ENCODE measurements at places on chromosomes 3 and 15. TPM values are rescaled to one million over a fixed set of nuclear protein-coding genes. Genes with fewer than 3 reads are reported as not detected.

The PCOLCE2 gene
- not detected for polyA plus RNA-seq

The UBE3A gene
- 117 TPM for polyA plus RNA-seq

The ZIC1 gene
- not detected for polyA plus RNA-seq

The ITPR1 gene
- polyA plus RNA-seq: 8.3 TPM

The STAB1 gene
- not detected for polyA plus RNA-seq

The MOBP gene
- not detected for polyA plus RNA-seq

The TEX9 gene
- 0.75 TPM for polyA plus RNA-seq

The PXYLP1 gene
- 16.9 TPM for polyA plus RNA-seq

The POU1F1 gene
- not detected for polyA plus RNA-seq

The PLOD2 gene
- not detected for polyA plus RNA-seq

The TEX55 gene
- not detected for polyA plus RNA-seq

The ZBBX gene
- polyA plus RNA-seq: not detected

The SLC12A6 gene
- polyA plus RNA-seq: 13.3 TPM

The CCR8 gene
- polyA plus RNA-seq: not detected

The LINGO1 gene
- not detected for polyA plus RNA-seq

The GNAT1 gene
- polyA plus RNA-seq: not detected

The PLIN1 gene
- polyA plus RNA-seq: not detected

The CYP1A2 gene
- polyA plus RNA-seq: not detected

The B3GNT5 gene
- polyA plus RNA-seq: not detected

The CORO2B gene
- polyA plus RNA-seq: not detected

The C2CD4B gene
- polyA plus RNA-seq: not detected

The TM6SF1 gene
- not detected for polyA plus RNA-seq

The MYRIP gene
- polyA plus RNA-seq: 0.08 TPM

The DISP2 gene
- polyA plus RNA-seq: 0.42 TPM

The SERPINI2 gene
- not detected for polyA plus RNA-seq

The ST8SIA2 gene
- not detected for polyA plus RNA-seq

The RARRES1 gene
- polyA plus RNA-seq: not detected

The CNTN3 gene
- not detected for polyA plus RNA-seq

The C15orf61 gene
- 8.3 TPM for polyA plus RNA-seq

The SLC51A gene
- 0.67 TPM for polyA plus RNA-seq

The TBCCD1 gene
- polyA plus RNA-seq: 12.2 TPM

The DMXL2 gene
- 1.7 TPM for polyA plus RNA-seq

The IL12A gene
- polyA plus RNA-seq: 0.60 TPM

The CPEB1 gene
- polyA plus RNA-seq: 2.7 TPM

The TBL1XR1 gene
- 33.7 TPM for polyA plus RNA-seq

The MESP2 gene
- not detected for polyA plus RNA-seq

The LMLN gene
- 4.9 TPM for polyA plus RNA-seq

The LMAN1L gene
- polyA plus RNA-seq: not detected

The GOLGA8T gene
- not detected for polyA plus RNA-seq

The SPTSSB gene
- 0.21 TPM for polyA plus RNA-seq

The CRABP1 gene
- not detected for polyA plus RNA-seq

The ACKR2 gene
- 0.22 TPM for polyA plus RNA-seq

The ADCY5 gene
- polyA plus RNA-seq: 0.03 TPM

The ZPLD1 gene
- polyA plus RNA-seq: not detected

The MASP1 gene
- polyA plus RNA-seq: not detected

The ADAMTS17 gene
- 0.20 TPM for polyA plus RNA-seq

The DPH3 gene
- polyA plus RNA-seq: 16.7 TPM

The CIDEC gene
- polyA plus RNA-seq: 0.26 TPM

The PTPN9 gene
- 18.2 TPM for polyA plus RNA-seq
